A549 treated with GW870086 at 1 μM for 4 hours (cell line): ENCODE measurements at places on chromosomes 1 and 21. TPM values are rescaled to one million over a fixed set of nuclear protein-coding genes. Genes with fewer than 3 reads are reported as not detected.

Gene RNASEL
- 1.1 to 2.3 TPM (median 2.1 TPM) in 5 replicates for total RNA-seq

Gene ANKRD45
- total RNA-seq, result 0.14 to 0.34 TPM (median 0.25 TPM) in 3 of 5 replicates, not detected in the others

Gene CELSR2
- 3.5 to 5.1 TPM (median 4.8 TPM) in 5 replicates for total RNA-seq

Gene SERPINC1
- total RNA-seq, result 0.11 to 0.16 TPM (median 0.13 TPM) in 3 of 5 replicates, not detected in the others

Gene SPRR5
- total RNA-seq, result not detected in 5 replicates

Gene EXO1
- total RNA-seq, result 18.5 to 26.1 TPM (median 24.6 TPM) in 5 replicates
